ENCODE measurements at places on chromosomes 3 and 15.

GRCh38 chr3:102529452-102529851 is 94.6 kb downstream of the ZPLD1 start:
- DNase-seq: no peak

GRCh38 chr3:95911767-95912166 is 902.6 kb upstream of the EPHA6 start:
- DNase-seq: no peak

DNA sequence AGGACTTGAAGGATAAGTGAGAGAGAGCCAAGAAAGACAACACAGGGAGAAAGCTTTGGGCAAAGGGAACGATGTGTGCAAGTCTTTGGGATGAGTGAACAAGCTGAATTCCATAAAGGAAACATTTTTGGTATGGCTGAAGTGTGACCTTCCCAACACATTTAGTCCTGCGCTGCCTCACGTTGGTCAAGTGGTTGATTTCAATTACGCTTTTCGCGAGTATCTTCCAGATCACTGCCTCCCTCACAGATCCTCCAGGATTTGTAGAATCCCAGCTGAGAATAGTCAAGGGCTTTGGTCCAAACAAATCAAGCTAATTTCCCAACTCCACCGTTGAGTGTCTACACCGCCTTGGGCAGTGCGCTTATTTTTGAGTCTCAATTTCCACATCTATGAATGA is 338.4 kb upstream of the ADAMTS9 start:
- no peak for DNase-seq

DNA sequence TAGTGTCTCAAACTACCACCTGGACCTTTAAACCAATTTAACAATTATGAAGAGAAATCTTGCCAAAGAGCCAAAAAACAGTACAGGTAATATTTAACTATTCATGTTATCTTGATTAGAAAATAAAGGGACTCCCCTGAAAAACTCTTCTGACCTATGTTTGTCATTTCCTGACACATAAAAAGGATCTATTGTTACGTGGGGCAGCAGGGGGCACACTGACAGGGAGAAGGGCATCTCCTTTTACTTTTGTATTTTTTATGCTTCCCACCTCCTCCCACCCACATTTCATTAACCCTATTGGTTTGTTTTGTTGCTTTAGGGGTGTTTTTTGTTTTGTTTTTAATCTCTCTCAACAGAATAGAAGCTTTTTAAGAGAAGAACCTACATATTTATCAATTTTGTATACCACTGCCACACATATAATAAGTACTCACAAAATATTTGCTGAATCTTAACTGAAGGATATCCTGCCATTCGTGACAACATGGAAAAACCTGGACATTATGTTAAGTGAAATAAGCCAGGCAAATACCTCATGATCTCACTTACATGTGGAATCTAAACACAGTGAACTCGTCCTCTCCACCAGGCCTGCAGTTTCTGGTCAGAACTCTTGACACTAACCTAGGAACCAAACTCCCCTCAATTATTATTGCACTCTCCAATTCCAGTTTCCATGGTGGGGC is 17.7 kb downstream of the STAG1 start:
- no peak for DNase-seq

- DNase-seq: no peak
Measured at GRCh38 chr3:66138336-66139313, 82.2 kb upstream of the SLC25A26 start.

DNA sequence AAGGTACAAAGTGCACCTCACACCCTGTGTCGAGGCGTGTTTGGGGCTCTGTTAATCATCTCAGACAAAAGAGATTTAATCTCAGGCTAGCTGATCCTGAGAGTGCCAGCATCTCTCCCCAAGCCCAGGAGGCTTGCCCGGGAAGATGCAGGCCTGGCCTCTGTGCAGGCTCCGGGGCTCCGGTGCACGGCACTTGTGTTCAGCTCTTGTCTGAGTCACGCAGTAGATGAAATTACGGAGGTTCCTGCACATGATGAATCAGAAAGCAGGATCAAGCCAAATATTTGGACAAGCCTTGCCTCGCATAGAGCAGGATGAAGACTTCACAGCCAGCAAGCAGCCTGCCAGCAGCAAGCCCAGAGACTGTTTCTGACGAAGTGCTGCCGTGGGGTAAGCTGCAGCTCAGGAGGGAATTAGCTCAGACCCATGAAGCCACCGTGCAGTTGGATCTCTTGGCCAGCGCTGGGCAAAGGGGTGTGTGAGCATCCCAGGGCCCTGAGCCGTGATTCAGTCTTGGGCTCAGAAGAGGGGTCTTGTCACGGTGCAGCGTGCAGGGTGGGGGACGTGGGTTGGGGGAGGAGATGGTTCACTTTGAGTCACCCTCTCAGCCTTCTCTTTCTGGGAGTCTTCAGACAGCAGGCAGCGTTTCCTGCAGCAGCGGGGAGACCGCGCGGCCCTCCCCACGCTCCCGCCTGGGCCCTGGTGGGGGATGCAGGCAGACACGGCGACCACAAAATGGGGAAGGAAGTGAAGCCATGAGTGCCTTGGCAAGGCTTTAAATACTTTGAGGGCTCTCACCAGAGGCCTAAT is 89.2 kb upstream of the MEF2A start:
- DNase-seq: no peak

DNA sequence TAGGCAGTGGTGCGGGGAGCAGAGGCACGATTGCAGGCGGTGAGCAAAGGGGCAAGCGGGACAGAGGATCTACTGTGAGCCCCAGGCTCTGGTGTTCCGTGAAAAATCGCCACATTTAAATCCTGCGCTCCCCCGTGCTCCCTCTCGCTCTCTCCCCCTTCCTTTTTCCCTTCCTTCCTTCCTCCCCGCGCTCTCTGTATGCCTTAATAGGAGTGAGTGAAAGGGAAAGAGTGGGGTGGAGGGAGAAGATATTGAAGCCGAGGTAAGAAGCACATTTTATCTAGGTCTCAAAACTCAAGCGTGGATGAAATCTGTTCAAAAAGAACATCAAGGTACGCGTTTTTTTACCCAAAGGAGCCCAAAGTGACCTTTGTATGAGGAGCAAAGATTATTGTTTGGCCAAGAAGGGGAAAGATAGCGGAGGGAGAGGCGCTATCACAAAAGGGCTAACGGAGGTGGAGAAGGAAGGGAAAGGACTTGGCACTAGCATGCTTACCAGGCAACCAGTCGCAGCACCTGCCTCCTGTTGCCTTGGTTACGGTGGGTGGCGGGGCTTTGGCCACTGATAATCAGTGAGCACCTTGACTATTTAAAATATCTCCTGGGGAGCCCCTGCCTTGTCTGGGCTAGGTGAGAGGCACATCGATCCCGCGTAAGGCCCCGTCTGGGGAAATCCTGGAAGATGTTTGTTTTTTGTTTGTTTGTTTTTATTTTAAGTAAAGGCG is 14.9 kb upstream of the AEN start:
- DNase-seq: no peak

- no peak for DNase-seq
Measured at GRCh38 chr3:52892290-52892624, 5.1 kb downstream of the STIMATE start.

- no peak for DNase-seq
Measured at GRCh38 chr15:94100863-94101262, 130.5 kb upstream of the MCTP2 start.

DNA sequence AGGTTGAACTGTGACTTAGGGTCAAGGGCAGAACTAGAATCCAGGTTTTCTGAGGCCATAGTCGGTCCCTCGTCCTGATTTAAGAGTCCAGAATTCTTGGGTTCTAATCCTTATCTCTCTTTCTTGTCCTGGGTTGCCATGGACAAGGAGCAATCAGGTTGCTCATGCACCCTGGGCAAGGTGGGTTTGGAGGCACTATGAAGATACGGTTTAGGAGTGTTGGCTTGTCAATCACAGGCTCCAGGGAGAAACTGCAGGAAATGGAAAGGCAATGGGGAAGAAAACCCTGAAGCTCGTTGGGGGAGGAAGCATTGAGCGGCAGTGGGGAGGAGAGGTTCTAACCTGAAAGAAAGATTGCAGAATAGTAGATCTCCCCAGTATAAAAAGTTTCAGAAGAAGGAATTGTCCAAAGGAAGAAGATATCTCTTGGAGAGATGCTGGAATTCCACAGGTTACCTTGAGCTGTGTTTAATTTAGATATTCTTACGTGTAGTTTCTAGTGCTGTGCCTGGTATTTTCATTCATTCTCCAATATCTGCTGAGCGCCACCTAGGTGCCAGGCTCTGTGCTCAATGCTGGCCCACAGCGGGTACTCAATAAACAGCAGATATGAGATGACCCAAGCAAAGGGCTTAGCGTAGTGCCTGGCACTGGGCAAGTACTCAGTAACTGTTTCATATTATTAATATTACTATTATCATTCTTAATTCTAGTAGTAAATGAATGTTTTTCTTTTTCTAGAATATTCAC is 2.0 kb downstream of the ACAN start:
- DNase-seq: no peak

DNA sequence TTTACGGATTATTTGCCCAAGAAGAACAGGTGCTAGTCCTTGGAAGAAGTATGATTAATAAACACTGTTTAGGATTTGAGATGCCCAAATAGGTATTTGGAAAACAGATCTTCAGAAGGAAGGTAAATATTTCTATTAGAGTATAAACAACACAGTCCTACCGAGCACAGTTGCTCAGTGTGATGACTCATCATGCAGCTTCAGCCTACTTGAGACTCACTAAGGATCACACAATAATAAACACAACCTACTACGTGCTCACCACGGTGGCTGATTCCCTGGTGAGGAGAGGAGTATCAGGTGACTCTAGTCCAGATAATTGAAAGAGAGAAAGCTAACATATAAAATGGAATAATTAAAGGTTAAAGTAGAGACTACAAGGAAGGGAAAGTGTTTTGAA is 72.0 kb downstream of the PDZRN3 start:
- no peak for DNase-seq

DNA sequence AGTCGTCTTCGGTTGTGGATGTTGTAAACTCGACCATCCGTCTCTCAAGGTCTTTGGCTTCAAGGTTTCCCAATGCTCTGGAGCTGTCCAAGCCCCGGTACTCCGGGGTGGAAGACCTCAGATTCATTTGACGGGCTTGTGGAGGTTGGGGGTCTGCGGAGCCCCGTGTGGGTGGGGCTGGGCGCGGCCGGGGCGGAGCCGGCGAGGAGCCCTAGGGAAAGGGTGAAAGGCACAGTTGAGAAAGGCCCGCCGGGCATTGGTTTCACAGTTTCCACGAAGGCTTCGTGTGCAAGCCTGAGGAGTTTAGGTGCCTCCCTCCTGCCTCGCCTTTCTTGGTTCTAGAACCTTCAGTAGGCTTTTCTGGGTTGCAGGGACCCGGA is 360 bp upstream of the MGA start:
- DNase-seq: no peak

DNA sequence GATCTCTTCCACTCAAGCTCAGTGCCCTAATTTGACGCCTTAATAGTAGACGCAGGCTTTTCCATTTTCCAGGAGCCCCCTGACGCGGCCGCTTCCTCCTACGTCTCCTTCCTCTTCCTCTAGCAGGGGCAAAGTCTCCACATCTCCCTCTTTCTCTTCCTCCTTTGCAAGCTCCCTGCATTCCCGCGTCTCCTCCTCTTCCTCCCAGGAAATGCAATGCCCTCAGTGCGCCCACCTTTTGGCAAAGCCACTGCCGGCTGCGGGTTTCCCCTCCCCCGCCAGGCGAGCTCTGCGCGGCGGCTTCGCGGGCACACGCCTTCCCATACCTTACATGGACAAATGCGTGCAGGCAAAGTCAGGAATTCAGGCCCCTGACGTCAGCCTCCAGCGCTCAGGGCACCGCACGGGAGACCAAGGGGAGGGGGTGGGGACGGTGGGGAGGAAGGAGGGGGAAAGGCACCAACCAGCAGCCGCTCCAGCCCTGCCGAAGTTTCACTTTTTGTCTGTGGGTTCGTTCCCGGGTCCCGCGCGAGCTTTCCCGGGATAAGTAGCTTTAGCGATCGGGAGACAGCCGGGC is 432 bp upstream of the LPP start:
- DNase-seq: no peak

- DNase-seq: no peak
Measured at GRCh38 chr15:74855857-74856256, 12.9 kb upstream of the ULK3 start.

GRCh38 chr15:55601374-55601773 is 13.2 kb upstream of the PYGO1 start:
- no peak for DNase-seq

GRCh38 chr3:187615630-187616029 is 54.6 kb downstream of the SST start:
- DNase-seq: no peak

GRCh38 chr15:57092252-57092651 is 173.8 kb downstream of the TCF12 start:
- no peak for DNase-seq

DNA sequence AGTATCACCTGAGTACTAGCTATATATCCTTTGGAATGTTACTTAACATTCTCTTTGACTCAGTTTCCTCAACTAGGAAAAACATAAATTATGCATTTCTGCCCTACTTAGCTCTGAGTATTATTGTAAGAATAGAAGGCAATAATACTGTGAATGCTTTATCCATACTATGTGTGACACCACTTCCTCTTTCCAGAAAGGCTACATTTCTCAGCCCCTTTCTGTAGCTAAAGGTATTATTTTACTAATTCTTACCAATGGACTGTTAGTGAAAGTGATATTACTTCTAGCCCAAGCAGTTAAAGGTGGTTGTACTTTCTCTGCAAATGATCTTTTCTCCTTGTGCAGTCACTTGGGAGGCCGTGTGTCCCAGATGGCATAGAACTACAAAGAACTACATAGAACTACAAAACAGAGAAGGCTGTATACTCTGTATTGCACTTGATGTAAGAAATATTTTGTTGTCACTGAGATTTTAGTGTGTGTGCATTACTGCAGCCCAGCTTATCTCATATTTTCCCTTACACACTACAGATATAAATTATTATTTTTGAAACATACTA is 35.1 kb downstream of the MYH15 start:
- no peak for DNase-seq
